ENCODE measurements at places on chromosomes 6 and 20.
A peak's percentile ranks its signal among the peaks of the same experiment; 100 is the strongest.

- peak; percentile 100 for DNase-seq
These were observed 76.6 kb upstream of the PROKR2 start for GRCh38 chr20:5393218-5393870.

DNA sequence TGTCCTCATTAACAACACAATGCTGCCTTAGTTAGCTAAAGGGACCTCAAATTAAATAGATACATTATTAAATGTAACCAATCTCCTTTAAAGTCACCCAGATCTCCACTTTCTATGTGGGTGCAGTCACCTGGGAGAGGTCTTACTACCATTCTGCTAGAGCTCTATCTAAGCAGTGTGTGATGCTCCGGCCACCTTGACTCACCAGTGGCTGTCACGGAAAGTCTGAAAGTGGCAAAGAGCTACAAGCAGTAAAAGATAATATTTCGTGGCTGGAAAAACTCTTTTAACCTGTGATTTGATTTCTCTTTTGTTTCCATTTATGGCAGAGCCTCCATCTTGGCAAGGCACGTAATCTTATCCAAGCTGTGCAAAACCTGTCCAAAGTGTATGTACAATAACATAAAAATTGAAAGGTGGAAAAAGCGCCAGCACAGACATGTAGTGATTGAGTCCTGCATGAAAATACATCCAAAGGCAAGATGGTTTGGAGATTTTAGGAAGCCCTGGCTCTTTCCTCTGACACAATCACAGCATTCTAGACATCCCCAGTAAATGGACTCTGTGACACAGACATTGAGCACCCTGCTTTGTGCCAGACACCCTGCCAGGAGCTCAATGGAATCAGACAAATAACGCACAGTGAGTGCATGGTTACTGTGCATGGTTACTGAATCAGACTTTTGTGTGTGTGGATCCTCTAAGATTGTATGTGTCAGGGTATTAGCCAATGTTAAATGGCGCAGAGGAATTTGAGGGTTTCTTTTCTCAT is 116.6 kb downstream of the ADAT2 start:
- no peak for DNase-seq

- peak; percentile 79 for DNase-seq
These were observed 40.6 kb downstream of the SLC35D3 start for GRCh38 chr6:136962661-136963060.

- no peak for DNase-seq
These were observed 188.2 kb downstream of the PLCB1 start for GRCh38 chr20:8320306-8320705.

GRCh38 chr6:149806127-149806526 is 56.6 kb downstream of the PCMT1 start:
- no peak for DNase-seq

DNA sequence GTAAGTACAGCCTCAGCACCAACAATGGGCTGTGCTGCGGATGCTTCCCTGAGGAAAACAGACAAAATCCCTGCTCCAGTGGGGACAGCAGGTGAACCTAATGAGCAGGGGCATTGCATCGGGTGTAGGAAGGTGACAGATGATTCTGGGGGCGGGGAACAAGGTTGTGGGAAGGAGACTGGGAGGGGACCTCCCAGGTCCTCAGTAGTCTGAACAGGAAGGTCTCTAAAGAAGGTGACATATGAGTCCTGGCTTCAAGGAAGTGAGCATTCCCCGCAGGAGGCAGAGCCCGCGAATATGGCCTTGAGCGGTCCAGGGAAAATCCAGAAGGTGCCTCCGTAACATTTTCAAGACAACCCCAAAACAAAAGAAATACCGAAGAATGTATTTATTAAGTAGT is 19.4 kb downstream of the ULBP1 start:
- DNase-seq, result no peak

DNA sequence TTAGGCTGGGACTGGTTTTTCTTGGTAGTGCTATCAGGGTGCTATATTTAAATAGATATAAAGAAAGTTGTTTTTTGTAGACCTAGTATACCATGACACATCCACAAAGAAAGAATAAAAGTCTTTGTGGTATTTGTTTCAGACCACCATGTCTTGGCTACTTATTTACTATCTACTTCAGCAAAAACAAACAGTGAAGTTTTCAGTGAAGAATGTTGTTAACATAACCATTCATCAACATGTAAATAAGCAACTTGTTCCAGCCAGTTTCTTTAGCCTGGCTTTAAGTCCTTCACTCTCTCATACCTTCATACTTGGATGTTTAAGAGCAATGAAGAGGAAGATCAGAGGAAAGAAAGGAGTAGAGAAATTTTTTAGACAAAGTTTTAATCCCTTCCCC is 624.1 kb downstream of the CD109 start:
- DNase-seq, result no peak

DNA sequence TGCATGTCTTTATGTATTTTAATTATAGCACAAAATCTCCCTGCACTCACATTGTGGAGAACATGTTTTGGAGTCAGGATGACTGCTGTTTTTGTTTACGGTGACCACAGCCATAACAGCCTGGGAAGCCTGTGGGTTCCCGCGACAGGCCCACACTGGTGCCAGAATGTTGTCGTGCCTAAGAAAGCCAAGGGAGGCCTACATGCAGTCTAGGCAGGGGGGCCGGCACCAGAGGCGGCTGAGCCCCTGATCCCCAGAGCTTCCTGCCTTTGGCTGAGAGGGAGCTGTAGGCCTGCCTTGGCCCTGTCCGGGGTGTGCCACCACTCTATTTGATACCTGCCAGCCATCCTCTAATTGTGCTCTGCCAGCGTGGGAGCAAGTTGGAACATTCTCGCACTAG is 46.7 kb downstream of the TBC1D7 start:
- DNase-seq, result no peak

- DNase-seq, result no peak
These were observed 80.2 kb downstream of the CARMIL1 start for GRCh38 chr6:25359191-25359861.

GRCh38 chr6:157123234-157123633 is 200.1 kb downstream of the TMEM242 start:
- DNase-seq, result no peak

- no peak for DNase-seq
These were observed 405.9 kb upstream of the BTBD3 start for GRCh38 chr20:11511821-11512220.

DNA sequence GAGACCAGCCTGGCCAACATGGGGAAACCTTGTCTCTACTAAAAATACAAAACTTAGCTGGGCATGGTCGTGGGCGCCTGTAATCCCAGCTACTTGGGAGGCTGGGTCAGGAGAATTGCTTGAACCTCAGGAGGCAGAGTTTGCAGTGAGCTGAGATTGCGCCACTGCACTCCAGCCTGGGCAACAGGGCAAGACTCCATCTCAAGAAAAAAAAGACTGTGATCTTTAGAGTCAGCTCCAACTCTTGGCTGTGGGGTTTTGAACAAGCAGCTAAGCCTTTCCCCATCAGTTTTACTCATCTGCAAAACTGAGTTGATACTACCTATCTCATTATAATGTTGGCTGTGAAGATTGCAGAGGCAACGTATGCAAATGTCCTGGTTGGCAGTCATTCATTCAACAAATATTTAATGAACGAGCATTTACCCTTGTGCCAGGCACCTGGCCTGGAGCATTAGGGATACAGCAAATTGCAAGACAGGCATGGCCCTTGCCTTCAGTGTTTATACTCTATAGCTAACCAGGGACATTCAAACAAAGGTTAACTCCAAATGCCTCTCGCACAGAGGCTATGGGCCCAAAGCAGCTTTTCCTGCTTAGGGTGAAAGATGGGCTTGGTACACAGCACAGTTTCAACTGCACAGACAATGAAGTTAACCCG is 37.8 kb downstream of the ILRUN start:
- DNase-seq, result no peak
